ENCODE measurements at places on chromosomes 7 and 10.
A peak's percentile ranks its signal among the peaks of the same experiment; 100 is the strongest.

DNA sequence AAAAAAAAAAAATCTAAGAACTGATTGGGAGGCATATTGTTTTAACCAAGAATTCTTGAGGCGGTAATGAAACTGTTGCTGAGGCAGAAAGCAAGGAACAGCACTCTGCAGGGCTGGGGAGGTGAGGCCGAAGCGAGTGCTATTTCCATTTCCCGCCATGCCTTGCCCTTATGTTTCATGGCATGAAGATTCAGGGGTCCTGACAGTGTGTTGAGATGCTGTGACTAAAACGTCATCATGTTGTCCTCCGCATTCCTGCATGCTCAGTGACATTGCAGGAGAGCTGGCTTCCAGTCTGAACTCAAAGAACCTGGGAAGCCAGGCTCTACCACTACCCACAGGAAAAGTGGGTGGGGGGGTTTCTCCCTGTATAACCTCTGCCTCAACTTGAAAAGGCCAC lies 85.2 kb downstream of the EBF3 start:
- no peak for DNase-seq

GRCh38 chr10:109992485-109992884 lies 15.3 kb upstream of the ADD3 start:
- DNase-seq = no peak

GRCh38 chr10:100636848-100637553 lies 101.3 kb downstream of the HIF1AN start:
- no peak for DNase-seq

DNA sequence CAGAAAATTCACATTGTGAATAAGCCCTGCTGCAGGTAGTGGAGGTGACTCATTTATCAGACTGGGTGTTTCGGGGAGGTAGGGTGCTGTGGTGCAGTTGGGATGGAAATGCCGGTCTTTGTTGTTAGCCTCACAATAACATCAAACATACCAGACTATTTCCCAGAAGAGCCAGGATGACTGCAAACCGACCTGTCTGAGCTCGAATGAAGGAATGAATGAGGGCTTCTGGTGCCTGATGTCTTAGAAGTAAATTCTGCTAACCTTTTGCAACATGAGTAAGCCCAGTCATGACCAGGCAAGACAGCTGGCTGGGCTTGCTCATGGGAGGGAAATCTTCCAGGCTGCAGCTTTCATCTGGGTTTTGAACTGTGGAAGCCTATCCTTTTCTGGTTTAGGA lies 2.4 kb upstream of the VDAC2 start:
- DNase-seq = no peak

- DNase-seq = no peak
Observed at GRCh38 chr7:47669901-47670384, 88.0 kb upstream of the TNS3 start.

DNA sequence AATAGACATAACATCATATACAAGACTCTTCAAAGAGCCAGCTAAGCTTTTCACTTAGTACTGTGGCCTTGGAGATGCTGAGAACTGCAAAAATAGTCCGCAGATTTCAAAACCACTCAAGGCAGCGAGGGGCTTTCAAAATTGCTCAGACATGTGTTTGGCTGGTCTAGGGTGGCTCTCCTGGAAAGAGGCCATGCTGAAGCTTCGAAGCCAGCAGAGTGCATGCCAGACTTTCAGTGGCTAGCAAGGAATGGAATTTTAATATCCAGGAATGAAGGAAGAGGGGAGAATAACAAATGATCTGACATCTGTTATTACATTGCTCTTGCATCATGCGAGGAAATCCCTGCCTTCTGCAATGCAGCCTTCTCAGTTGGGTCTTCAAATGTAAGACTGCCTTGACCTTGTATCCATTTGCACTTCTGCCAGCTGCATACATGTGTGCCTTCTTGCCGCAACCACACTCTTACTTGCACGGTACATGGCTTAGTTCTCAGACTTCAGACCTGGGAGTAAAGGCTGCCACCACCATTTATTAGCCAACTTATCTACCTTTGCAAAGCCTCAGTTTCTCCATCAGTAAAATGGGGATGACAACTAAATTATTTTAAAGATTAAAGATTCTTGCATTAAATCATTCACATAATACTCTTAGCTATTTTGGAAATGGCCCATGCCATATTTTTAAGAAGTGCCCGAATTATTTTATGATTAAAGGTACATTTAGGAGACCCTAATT lies 55.9 kb downstream of the ITIH5 start:
- no peak for DNase-seq

DNA sequence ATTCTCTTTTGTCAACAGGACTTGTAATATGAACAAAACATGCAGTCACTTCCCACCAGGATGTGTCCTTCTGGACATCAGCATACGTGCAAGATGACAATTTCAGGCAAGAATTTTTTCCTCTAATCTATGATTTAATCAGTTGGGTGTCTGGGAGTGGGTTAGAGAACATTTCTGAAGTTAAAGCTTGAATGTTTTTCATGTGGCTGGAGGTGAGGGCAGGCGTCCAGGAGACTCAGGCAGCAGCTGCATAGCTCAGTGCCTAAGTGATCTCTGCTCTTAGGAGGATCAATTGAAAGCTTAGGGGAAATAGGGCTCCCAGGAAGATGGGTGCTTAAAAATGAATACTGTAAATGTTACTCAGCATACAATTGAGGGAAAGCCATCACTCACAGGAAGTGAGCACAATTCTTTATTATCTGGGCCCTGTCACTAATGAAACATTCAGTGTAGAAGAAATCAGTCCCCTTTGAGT lies 457.6 kb upstream of the KLF6 start:
- no peak for DNase-seq

GRCh38 chr10:78575400-78575799 lies 493.4 kb upstream of the ZMIZ1 start:
- no peak for DNase-seq

DNA sequence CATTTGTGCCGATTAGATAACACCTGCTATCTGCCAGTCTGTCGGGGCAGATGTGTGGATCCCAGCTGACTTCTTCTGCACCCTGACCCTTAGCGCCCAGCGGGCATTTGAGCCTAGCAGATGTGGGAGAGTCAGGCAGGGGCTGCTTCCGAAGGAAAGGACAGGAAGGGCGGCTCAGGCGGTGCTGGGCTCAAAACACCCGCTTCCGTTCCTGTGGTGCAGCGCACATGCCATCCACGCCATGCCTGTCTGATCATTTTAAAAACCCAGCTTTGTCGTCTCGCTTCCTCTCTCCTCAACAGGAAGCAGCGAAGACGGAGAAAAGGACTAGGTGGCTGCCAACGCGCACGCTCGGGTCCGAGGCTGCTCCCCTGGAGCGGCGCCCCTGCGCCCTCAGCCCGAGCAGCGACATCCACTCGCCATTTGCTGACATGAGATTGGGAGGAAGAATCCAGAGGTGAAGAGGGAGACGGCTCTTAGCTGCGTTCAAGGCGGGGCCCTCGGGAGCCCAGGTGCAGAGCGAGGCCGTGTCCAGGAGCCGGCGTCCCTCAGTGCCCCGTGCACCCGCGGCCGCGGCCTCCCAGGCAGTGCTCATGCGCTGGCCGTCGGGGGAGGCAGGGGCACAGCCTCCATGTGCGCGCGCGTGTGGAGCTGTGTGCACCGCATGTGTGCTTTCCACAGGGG lies 5.9 kb upstream of the BHLHA15 start:
- DNase-seq = no peak

DNA sequence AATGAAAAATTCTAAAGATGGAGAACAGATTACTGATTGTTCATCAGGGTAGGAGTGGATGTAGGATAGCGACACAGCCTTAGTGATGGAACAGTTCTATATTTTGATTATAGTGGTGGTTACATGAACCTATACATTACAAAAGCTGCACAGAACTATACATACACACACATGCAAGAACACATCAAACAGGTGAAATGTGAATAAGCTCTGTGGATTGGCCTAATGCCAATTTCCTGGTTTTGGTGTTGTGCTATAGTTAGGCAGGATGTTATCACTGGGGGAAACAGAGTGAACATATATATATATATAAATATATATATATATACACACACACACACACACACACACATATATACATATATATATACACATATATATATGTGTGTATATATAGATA lies 76.4 kb upstream of the PIK3CG start:
- no peak for DNase-seq

GRCh38 chr10:102133373-102134195 lies 744 bp downstream of the PPRC1 start:
- peak; percentile 53 for DNase-seq

GRCh38 chr10:102208311-102209035 lies 17.6 kb upstream of the ELOVL3 start:
- no peak for DNase-seq

- no peak for DNase-seq
Observed at GRCh38 chr7:45235905-45236304, 78.3 kb downstream of the RAMP3 start.

GRCh38 chr7:75840029-75840428 lies 26.4 kb upstream of the CCL24 start:
- no peak for DNase-seq

DNA sequence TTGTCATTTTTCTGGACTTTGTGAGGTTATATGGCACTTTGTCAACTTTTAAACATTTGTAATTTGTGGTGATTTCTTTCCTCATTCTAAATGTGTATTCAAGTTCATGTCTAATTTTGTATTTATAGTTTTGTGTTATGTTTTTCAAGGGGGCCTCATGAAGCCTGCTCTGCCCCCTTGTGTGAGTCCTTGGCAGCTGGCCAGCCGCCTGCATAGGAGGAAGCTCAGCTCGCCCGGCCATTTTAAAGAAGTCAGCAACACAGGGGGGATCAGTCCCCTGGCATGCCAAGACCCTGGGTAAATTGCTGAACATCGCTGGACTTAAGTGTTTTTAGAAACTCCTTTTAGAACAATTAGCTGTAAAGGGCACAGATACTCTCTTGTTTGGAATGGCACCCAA lies 123.0 kb downstream of the ANLN start:
- DNase-seq = no peak

- DNase-seq = no peak
Observed at GRCh38 chr10:74175510-74176379, 24.7 kb downstream of the ADK start.

DNA sequence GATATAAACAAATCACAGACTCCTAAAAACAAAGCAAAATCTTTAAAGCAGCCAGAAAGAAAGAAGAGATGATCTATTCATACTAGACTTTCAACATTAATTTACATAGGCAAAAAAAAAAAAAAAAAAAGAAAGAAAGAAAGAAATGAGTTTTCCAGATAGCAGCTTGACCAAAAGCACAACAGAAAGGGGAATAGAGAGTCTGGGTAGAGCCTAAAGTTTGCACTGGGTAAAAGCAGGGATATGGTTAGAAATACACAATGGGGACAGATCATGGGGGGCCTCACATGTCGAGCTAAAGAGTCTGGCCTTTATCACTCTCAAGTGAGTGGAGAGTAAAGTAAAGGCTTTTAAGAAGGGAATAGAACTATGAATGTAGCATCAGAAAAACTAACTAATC lies 169.8 kb downstream of the SGMS1 start:
- no peak for DNase-seq

DNA sequence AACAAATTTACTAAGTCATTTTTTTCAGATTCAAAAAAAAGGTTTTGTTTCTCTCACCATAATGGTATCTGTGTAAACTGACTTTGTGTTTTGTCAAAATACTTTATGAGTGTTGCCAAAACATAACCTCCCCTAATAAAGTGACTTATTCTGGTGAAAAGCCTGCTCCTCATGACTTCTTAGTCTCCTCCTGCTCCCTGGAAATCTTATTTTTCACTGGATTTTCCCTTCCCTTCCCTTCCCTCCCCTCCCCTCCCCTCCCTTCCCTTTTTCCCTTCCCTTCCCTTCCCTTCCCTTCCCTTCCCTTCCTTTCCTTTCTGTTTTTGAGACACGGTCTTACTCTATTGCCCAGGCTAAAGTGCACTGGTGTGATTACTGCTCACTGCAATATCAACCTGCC lies 650.1 kb upstream of the GHITM start:
- DNase-seq = no peak

- DNase-seq = peak; percentile 50
Observed at GRCh38 chr10:119655566-119656001, 4.4 kb downstream of the BAG3 start.

- no peak for DNase-seq
Observed at GRCh38 chr10:127150136-127150535, 46.3 kb downstream of the INSYN2A start.

DNA sequence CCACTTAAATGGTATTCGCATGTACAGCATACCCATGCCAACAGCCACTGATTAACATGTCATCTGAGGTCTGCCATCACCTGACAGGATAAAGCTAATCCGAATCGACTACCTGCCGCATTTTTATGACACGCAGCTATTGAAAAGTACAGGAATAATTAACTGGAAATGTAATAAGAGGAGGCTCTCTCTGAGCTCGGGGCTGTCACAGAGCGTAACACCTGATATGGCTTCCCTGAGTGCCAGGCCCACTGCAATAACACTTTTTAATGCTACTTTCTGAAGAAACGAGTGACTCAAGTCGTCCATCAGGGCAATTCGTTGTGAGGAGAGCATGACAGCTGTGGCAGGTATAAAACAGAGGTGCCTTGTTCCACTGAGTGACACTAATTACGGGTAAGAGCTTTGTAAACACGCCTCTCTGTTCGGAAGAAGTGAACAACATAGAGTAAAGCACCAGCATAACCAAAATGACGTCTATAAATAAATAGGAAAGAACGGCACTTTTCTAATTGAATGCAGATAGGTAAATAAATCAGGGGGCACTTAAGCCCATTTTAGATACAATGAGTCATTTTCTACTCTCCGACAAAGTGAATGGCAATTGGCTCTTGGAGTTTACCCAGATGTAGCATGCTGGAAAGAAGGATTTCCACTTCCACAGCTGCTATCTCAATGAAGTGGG lies 56.5 kb upstream of the CREB5 start:
- DNase-seq = no peak

GRCh38 chr10:128995676-128996075 lies 471.4 kb upstream of the MGMT start:
- no peak for DNase-seq

DNA sequence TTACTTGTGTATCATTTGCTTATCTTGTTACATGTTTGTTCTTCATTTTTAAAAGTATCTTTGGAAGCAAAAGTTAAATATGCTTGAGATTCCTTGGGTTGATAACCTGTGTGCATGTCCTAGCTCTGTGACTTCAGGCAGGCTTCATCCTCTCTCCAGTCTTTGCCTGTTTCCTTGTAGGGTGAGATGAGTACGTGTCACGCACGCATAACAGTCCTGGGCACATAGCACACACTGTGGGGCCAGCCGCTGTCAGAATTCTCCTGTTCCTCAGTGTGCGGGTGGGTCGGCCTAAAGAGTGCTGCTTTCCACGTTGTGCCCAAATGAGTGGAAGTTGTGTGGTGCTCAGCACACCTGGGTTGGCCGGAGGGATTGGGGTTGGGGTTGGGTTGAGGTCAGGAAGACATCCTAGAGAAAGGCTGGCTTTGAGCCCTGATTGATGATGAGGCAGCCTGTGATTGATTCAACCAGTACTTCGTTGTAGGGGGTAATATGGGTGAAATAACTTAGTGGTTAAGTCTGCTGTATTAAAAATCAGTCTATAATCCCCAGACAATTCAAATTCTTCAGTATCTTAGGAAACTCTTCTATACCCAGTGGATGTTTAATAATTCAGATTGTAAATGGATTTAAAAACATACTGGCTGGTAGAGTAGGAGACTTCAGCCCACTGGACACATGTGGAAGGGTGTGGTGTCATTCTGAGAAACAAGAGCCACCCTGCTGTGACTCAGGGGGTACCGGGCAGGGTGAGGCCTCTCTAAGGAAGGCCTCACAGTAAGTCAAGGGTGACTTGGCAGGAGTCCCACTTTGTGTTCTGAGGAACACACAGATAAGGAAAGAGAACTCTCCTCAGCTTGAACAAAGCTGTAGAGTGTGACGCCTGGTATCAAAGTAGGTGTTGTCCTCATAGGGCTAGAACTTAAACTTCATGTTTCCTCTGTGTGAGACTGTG lies 54.8 kb downstream of the DAGLB start:
- DNase-seq = no peak

- DNase-seq = no peak
Observed at GRCh38 chr10:5243521-5243987, 46.9 kb downstream of the AKR1C4 start.

Measured in CD4-positive, alpha-beta T cell treated with Interleukin-21 for 1 hour (primary cell).